ENCODE measurements at places on chromosomes 1 and 21.

DNA sequence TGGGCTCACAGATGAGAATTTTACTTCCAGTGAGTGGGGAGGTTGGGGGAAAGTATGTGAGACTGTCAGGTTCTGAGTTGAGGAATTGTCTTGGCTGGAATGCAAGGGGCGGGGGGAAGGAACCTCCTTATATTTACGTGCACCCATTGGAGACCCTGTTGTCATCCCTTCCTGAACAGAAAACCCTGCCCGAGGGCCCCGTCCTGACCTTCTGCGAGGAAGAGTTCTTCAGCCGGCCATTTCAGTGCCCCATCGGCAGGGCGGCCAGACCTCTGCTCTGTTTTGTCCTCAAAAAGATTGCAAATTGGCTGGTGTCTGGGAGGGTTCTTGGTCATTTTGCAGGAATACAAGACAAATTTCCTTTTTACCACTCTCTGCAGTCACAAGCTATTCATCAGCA is 7.1 kb downstream of the KIF26B start:
- DNase-seq, result no peak
- H3K27me3 ChIP-seq, result peaks cover under 1% of the 10 kb centered on the region
- H3K4me3 ChIP-seq, result no peak overlapping the region

DNA sequence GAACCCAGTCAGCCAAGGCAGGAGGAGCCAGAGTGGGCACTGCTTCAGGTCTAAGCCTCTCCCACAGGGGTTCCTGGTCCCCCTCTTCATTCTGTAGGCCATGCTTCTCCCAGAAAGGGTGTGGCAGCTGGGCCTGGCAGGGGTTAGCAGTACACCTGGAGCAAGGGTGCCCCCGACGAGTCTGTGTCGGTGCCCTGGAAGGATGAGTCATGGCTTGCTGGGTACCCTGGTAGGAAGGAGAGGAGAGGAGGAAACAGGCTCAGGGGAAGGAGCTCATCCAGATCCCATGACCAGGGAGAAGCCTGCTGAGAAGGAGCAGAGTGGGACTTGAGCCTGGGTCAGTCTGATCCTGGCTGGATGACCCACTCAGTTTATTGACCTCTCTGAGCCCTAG is 10.3 kb downstream of the KDF1 start:
- peaks cover 21% of the 10 kb centered on the region for H3K36me3 ChIP-seq
- H3K4me1 ChIP-seq, result peaks cover 22% of the 10 kb centered on the region
- no peaks in the 10 kb centered on the region for H3K27me3 ChIP-seq

- no peak for DNase-seq
- H3K27me3 ChIP-seq, result no peaks in the 10 kb centered on the region
- H3K36me3 ChIP-seq, result no peaks in the 10 kb centered on the region
- peaks cover 4% of the 10 kb centered on the region for H3K4me1 ChIP-seq
- peak overlapping the region; percentile 42 for H3K27ac ChIP-seq
- no peak overlapping the region for H3K4me3 ChIP-seq
Measured at GRCh38 chr1:154334079-154335024, 9.0 kb downstream of the ATP8B2 start.

DNA sequence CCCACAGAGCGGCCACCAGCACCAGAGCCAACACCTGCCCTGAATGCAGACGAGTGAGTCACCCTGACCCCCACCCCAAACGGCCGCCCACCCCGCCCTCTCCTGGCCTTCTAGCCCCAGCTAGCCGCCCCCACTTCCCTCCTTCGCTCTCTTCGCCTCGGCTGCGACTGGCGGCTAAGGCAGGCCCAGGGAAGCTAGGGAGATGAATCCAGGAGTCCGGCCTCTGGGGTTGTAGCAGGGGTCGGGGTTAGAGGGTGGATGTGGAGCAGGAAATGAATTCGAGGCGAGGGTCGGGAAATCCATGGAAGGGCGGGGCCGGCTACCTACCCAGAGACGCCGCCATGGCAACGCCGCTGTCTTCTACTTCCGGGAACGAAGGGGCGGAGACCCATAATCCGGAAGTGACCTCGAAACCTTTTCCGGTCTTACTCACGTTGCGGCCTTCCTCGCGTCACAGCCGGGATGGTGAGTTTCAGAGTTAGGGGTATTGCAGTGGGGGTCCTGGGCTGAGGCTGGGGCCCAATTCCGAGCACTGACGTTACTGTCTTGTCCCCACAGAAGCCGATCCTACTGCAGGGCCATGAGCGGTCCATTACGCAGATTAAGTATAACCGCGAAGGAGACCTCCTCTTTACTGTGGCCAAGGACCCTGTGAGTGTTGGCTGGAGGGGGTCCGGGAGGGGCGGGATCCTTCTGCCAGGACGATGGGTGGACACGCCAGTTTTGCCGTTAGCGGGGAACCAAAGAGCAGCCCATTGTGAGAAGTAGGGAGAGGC is at the start of the genes EIF3I and TMEM234:
EIF3I (plus strand) TSS at position 428 of the 776 bp plus-strand sequence; CDS start at position 463, 35 bp downstream.
TMEM234 (minus strand) TSS at position 374 of the 776 bp plus-strand sequence; CDS start at position 343, 31 bp downstream.
- H3K27me3 ChIP-seq, result no peaks in the 10 kb centered on the region
- peak; percentile 93 for DNase-seq

- H3K4me3 ChIP-seq, result peak overlapping the region; percentile 67
- no peaks in the 10 kb centered on the region for H3K27me3 ChIP-seq
- DNase-seq, result no peak
- no peaks in the 10 kb centered on the region for H3K36me3 ChIP-seq
Measured at GRCh38 chr1:12617511-12617900, 504 bp downstream of the DHRS3 start.

DNA sequence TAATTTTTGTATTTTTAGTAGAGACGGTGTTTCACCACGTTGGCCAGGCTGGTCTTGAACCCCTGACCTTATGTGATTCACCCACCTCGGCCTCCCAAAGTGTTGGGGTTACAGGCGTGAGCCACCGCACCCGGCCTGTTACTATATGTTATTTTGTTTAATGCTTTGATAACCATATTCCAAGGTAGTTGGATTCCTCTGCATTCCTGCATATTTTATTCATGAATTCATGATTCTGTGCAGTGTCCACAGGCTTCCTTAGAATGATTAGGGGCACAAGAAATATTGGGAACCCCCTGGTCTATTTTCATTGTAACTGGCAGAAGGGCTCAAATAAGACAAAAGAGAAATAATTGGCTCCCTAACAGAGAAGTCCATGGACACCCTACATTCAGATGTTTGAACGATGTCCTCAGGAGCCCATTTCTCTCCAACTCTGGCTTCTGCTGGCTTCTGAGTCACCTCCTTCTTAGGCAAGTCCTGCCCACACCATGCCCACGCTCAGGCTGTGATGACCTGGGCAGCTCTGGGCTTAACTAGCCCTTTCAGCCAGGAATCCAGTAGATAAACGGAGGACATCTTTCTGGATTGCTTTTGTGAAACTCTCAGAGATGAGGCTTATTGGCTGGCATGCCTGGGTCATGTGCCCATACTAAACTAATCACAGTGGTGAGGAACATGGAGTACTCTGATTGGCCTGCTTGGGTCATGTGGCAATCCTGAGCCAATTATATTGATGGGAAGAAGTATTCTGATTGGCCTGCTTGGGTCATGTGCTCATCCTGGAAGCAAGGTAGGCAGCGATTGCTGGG is 32.6 kb downstream of the TNFRSF8 start:
- H3K4me1 ChIP-seq, result no peaks in the 10 kb centered on the region
- no peak overlapping the region for H3K27ac ChIP-seq
- H3K27me3 ChIP-seq, result no peaks in the 10 kb centered on the region
- no peak for DNase-seq
- no peaks in the 10 kb centered on the region for H3K36me3 ChIP-seq
- H3K4me3 ChIP-seq, result no peak overlapping the region

DNA sequence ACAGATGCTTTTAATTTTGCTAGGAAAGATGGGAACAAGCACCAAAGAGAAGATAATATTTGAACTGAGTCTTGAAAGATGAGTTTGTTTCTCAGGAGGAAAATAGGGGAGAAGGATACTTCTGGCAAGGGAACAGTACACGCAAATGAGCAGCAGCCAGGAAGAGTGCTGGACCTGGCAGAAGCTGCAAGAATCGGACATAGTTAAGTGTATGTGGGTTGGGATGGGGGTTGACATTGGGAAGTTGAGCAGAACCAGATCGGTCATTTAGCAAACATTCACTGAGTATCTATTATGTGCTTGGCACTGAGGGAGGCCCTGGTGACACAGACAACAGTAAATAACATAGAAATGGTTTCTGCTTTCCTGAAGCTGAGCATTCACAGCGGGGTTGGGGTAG is 198.8 kb downstream of the PLPP3 start:
- no peak overlapping the region for H3K27ac ChIP-seq
- no peaks in the 10 kb centered on the region for H3K4me1 ChIP-seq
- H3K36me3 ChIP-seq, result no peaks in the 10 kb centered on the region
- H3K4me3 ChIP-seq, result no peak overlapping the region

- no peak overlapping the region for H3K27ac ChIP-seq
- peaks cover 8% of the 10 kb centered on the region for H3K4me1 ChIP-seq
- H3K27me3 ChIP-seq, result no peaks in the 10 kb centered on the region
- no peak overlapping the region for H3K4me3 ChIP-seq
- H3K36me3 ChIP-seq, result no peaks in the 10 kb centered on the region
Measured at GRCh38 chr1:43931711-43932660, 1.6 kb upstream of the ARTN start.

DNA sequence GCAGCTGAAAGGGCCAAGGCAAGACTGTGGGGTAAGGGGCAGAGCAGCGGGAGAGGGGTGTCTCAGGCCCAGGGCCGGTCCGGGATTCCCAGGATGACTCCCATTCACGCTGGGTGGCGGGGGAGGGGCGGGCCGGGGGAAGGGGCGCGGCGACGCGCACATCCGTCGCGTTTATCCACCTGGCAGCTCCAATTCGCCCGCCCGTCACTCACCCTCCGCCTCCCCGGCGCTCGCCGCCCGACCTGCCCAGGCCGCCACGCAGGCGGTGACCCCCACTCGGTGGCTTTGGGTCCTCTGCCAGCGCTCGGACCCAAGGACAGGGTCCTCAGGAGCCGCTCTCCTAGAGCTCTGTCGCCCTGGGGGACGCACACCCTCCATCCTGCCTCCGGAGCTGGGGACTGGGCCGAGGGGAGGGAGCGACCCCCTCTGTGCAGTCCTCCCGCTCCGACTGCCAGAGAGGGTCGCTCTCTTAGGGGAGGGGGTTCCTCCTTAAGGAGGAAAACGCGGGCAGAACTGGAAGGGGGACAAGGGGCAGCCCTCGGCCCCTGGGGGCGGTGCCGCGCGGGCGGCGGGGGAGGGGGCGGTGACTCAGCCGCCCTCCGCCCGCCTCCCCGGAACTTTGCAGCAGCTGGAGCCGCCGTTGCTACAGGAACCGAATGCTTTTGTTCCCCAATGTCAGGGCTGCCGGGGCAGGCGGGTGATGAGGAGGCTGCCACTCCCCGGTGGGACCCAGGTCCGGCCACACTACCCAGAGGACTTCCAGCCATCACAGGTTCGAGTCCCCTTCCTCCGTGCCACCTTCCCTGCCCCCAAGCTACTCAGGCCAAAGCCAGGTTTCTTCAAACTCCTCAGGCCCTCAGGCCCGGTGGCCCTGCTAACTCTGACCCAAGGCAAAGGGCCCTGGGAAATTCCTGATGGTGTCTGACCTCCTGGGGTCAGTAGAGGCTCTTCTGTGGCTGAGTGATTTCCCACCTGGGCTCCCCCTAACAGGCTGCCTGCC is 3.4 kb downstream of the ADGRB2 start:
- no peak overlapping the region for H3K4me3 ChIP-seq
- H3K27ac ChIP-seq, result peak overlapping the region; percentile 41
- peaks cover 24% of the 10 kb centered on the region for H3K4me1 ChIP-seq
- peaks cover 2% of the 10 kb centered on the region for H3K27me3 ChIP-seq
- no peaks in the 10 kb centered on the region for H3K36me3 ChIP-seq

DNA sequence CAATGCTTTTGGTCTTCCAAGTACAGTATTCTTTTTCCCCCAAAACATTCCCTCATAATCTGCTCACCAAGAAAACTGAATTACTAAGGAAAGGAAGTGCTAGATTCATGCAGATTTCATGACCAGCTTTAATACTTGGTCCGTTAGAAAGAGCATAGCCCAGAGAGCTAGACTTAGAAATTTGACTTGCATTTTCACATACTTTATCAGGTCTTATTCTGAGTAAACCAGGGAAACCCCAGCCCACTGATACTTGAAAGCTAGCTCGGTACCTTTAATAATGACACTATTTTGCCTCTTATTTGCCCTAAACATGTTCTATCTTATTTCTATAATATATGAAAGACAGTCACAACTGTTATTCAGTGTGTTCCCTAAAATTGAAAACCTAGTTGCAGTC is 204.5 kb downstream of the TTLL7 start:
- DNase-seq, result no peak
- no peaks in the 10 kb centered on the region for H3K27me3 ChIP-seq

DNA sequence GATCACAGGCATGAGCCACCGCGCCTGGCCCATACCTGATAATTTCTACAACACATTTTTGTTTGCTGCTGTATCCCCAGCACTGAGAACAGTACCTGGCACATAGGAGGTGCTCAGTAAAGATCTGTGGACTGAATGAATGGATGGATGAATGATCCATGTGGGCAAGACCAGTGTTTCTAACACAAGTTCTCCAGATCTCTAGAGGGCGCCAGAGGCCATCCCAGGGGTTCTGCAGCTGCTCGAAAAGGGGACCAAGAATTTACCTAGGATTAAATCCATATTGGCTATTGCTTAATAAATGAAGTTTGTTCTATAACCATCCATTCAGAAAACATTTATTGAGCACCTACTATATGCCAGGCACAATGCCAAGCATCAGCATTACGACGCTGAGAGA is 167.7 kb downstream of the ACTL8 start:
- H3K27ac ChIP-seq, result no peak overlapping the region
- peak; percentile 58 for DNase-seq
- no peak overlapping the region for H3K4me3 ChIP-seq
- H3K36me3 ChIP-seq, result no peaks in the 10 kb centered on the region
- no peaks in the 10 kb centered on the region for H3K4me1 ChIP-seq

GRCh38 chr1:51301844-51302162 is 28.6 kb downstream of the TTC39A start:
- no peaks in the 10 kb centered on the region for H3K36me3 ChIP-seq
- DNase-seq, result no peak

GRCh38 chr1:219298571-219299148 is 125.0 kb downstream of the LYPLAL1 start:
- no peak overlapping the region for H3K4me3 ChIP-seq
- no peaks in the 10 kb centered on the region for H3K27me3 ChIP-seq
- H3K4me1 ChIP-seq, result no peaks in the 10 kb centered on the region
- H3K36me3 ChIP-seq, result no peaks in the 10 kb centered on the region

GRCh38 chr1:236509203-236509602 is 14.6 kb upstream of the LGALS8 start:
- no peaks in the 10 kb centered on the region for H3K27me3 ChIP-seq

- H3K36me3 ChIP-seq, result no peaks in the 10 kb centered on the region
- H3K27ac ChIP-seq, result no peak overlapping the region
- H3K4me3 ChIP-seq, result no peak overlapping the region
- no peaks in the 10 kb centered on the region for H3K4me1 ChIP-seq
- H3K27me3 ChIP-seq, result peaks cover 7% of the 10 kb centered on the region
Measured at GRCh38 chr1:29437946-29438345, 201.6 kb downstream of the PTPRU start.

DNA sequence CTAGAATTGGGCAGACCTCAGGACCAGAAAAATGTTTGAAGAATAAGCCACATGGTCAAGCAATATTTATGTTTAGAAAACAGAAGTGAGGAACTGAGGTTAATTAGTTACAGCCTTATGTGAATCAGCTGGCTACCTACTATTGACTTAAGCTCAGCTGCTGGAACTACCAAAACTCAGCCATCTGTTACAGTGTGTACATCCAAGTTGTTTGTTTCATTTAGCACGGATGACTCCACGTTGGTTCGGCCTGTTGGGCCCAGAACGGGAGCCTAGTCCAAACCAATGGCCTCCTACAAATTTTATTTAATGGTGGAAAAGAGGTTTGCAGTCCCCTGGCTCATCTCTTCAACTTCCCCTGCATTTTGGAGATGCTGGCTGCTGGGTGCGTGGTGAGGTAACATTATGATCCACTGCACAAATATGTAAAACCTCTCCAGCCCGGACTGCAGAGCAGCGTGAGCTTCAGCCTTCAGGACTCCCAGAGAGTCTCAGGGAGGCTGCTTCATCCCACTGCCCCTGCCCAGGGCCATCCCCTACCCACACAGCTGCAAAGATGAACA is 143.4 kb downstream of the ZZZ3 start:
- no peak for DNase-seq
- H3K36me3 ChIP-seq, result no peaks in the 10 kb centered on the region
- no peaks in the 10 kb centered on the region for H3K4me1 ChIP-seq
- no peak overlapping the region for H3K4me3 ChIP-seq
- H3K27me3 ChIP-seq, result no peaks in the 10 kb centered on the region
- no peak overlapping the region for H3K27ac ChIP-seq
